ENCODE measurements at places on chromosomes 1 and 21. TPM values are rescaled to one million over a fixed set of nuclear protein-coding genes. Genes with fewer than 3 reads are reported as not detected.

DCDC2B gene
- total RNA-seq: not detected

SMCP gene
- not detected for total RNA-seq

NBL1 gene
- total RNA-seq: 134 TPM

PTPN7 gene
- total RNA-seq: 3.4 TPM

UBE2U gene
- not detected for total RNA-seq

CD1B gene
- not detected for total RNA-seq

NOL9 gene
- 27.0 TPM for total RNA-seq

NR1I3 gene
- total RNA-seq: not detected

PTAFR gene
- total RNA-seq: 8.8 TPM
